ENCODE measurements at places on chromosomes 3 and 15.

DNA sequence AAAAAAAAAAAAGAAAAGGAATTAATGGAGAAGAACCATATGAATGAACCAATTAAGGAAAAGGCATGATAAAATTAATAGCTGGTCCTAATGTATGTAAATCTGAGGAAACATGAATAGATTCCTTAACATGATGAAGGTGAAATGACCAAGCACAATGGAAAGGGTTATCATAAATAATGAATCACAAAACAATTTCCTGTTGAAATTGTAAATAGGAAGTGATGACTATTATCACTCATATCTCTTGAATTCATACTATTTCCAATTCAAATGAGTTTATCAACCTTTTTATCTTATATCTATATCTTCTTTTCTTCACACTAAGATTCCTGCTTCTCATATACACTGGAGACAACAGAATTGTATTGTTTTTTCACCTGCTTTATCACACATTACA is 32.0 kb downstream of the AADACL2 start:
- no peak for DNase-seq

GRCh38 chr15:69467636-69468035 is 15.0 kb downstream of the RPLP1 start:
- DNase-seq, result no peak

GRCh38 chr3:14512942-14513327 is 27.2 kb downstream of the GRIP2 start:
- DNase-seq, result no peak

DNA sequence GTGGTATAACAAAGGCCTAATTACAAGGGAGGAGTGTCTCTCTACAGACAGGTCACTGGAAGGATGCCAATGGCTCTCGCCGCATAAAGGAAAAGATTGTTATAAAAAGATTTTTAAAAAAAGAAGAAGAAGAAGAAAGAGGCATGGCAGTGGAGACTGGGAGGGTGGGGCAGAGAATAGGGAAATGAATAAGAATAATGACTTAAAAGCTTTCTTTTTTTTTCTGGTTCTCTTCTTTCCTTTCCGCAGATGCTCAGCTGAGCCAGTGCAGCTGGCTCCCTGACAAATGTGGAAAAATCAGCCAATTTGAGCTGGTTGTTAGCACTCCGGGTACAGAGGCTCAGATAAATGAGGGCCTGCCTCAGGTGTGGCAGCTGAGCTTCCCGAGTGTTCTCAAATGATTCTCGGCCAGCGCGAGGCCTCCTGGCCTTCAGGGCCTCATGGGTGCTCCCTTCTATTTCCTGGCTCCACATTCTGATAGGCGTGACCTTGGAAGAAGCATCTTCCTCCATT is 234.1 kb downstream of the RORA start:
- no peak for DNase-seq

- DNase-seq, result no peak
These were observed 541.3 kb downstream of the UNC13C start for GRCh38 chr15:54519577-54519976.

DNA sequence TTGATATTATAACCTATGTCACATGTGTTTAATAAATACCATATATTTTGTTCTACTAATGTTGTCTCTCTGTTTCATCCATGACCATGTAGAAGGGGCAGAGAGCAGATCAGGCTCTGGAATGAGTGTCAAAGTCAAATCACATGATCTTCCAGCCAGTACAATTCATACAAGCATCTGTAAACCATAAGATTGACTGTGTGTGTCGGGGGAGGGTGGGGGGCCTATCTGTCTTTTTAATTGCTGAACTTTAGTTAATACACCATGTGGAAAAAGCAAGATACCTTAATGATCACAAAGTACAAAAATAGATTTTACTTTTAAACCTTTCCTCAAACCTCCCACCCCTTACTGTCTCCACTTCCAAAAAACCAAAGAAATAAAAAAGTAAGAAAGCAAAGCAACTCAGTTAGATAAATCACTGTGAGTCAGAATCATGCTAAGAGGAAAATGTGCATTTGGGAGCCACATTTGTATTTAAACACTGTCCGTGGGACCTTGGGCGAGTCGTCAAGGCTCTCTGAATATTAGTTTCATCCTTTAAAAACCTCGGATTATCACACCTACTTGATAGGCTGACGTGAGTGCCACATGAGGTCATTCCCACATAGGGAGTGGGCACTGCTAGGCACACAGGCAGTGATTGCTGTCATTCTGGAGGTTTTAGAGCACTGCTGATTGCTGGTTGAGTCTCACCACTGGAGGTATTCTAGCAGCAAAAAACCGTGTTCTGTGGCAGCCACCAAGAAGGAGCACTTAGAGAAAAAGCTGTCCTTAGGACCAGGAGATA is 21.0 kb upstream of the POLR2M start:
- DNase-seq, result no peak

DNA sequence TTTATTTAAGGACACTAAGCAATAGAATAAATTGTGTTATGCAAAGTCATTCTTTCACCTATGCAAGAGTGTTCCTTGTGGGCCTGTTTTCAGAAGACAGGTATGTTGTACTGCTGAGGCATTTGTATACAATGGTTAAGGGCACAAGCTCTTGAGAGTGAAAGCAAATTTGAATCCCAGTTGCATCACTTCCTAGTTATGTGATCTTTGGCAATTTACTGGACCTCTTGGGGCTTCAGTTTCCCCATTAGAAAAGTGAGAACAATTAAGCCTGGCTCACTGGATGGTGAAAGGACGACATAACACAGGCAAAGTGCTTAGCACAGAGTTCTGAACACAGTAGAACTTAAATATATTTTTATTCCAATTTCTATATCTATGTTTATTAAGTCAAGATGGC is 117.4 kb downstream of the EFHB start:
- DNase-seq, result no peak

DNA sequence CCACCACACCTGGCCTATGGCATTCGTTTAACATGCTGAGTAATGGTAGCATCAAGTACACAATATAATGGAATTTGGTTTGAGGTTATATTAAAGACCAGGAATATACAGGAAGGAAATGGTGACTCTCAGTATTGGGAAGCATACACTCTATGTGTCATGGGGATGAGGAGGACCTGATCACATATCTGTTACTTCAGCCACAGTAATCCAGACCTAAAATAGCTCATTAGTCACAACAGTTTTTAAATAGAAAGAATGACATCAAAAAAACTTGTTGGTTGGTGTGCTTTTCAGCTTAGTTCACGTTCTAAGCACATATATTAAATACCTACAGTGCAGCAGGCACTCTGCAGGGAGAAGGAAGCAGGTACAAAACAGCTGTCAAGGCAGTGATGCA is 52.5 kb upstream of the ATP2C1 start:
- DNase-seq, result no peak

GRCh38 chr3:181933052-181933618 is 221.4 kb downstream of the SOX2 start:
- DNase-seq, result no peak

GRCh38 chr3:170603770-170604510 is 18.1 kb upstream of the SLC7A14 start:
- no peak for DNase-seq

GRCh38 chr3:117417411-117417810 is 707.8 kb downstream of the TUSC7 start:
- no peak for DNase-seq

DNA sequence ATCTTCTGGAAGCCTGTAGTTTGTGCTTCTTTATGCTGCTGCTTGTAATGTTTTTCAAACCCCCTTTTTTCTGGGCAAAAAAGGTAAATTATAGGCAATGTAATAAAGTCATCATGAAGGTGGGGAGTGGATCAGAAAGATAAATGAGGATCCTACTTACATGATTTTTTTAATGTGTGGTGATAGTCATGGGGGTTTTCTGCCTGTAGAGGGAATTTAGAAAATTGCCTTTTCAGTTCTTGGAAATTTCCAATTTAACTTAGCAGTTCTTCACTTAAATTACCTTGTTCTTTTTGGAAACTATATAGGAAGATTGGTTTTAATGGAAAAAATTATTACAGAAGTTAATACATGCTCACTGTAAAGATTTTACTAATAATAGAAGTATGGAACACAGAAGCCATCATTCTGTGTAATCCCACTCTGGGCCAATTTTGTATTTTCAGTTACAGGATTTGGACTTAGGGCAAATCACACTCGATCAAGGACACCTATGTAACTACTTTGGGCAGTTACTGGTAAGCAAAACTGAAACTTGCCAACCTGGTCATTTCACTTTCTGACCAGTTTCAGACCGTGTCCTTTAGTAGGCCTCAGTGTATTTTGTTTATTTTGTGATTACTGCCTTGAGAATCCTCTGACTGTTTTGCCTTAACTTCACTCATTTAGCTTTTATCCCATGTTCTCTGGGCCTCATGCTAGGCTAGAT is 10.5 kb upstream of the SCAANT1 start:
- DNase-seq, result no peak

- DNase-seq, result no peak
These were observed 21.7 kb downstream of the ALS2CL start for GRCh38 chr3:46671541-46672348.

- no peak for DNase-seq
These were observed 23.3 kb upstream of the ATP1B3 start for GRCh38 chr3:141853081-141853601.

DNA sequence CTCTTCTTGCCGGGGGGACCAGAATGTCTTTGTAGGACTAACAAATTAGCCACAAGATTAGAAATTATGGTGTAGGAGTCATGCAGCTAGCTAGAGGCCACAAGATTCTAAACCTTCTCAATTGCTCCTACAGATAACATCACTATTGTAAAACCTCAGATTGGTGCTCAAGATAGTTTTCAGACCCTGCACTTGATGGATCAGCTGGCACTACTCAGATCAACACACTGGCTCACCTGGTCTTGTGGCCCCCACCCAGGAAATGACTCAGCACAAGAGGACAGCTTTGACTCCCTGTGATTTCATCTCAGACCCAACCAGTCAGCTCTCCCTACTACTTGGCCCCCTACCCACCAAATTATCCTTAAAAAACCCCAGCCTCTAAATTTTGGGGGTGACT is 124.1 kb upstream of the RASGRP1 start:
- DNase-seq, result no peak

- DNase-seq, result no peak
These were observed 88.9 kb downstream of the PLOD2 start for GRCh38 chr3:146072061-146072460.

DNA sequence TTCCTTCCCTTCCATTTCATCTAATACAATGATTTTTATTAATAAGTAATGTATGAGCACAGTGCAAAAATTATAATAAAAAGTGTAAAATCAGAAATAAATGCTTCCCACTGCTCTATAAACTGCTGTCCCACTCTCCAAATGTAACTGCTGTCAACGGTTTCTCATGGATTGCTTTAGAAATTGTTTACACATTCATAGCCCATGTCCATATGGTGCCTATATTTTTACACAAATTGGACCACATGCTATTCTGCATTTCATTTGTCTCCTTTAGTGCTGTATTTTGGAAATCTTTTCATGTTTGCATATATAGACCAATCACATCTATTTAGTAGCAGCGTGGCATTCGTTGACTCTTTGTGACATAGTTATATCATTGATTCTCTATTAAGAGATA is 164.7 kb upstream of the SLCO3A1 start:
- no peak for DNase-seq

Measured in HFFc6 (cell line).